ENCODE measurements at places on chromosomes 16 and 17.

DNA sequence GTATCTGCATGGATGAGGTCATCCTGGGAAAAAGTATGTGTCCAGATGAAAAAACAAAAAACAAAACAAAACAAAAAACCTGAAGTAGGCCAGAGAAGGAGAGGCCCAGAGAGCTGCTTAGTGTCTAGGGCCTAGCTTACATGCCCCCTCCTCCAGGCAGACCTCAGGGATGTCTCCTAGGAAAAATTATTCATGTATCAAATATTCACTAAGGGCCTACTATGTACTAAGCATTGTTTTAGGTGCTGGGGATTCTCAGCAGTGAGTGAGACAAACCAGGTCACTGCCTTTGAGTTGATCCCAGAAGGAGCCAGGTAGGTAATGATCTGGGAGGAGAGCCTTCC is 49.5 kb downstream of the IRX6 start:
- no peak for DNase-seq

DNA sequence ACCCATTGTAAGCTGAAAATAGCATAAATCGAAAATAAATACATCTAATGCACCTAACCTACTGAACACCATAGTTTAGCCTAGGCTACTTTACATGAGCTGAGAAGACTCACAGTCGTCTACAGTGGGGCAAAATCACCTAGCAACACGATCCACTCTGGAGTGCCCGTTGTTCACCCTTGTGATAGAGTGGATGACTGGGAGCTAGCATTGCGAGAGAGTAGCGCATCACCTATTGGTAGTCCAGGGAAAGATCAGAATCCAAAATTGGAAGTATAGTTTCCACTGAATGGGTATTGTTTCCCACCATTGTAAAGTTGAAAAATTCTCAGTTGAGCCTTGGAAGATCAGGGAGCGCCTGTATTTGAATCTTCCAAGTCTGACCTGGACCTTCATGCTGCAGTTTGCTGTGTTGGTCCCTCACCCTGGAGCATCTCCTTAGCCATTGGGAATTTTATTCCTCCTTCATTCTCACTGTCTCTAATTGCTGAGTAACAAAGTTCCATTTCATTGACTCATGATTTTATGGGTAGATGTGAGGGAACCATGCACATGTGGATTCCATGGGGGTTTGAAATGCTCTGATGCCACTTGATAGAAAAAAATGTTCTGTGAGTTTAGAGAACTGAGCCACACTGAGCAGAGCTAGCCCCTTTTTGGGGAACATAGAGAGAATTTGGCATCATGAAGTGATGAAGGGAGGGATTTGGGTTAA is 19.6 kb downstream of the AKAP1 start:
- peak; percentile 39 for DNase-seq

DNA sequence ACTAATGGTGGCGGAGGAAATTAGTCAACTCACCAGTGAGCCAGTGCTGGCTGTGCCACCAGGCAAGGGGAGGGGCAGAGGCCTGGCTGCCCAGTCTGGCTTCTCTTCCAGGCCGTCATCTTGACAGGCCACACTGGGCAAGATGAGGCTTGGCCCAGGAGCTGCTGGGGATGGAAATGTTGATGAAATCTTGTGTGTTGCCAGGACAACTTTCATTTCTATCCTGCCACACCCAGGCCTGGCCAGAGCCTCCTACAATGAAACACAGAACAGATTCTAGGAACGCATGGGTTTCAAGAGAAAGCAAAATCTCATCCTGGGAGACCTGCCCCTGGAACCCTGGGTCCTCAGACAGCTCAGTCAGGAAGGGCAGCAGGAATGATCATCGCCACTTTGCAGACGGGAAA is 9.3 kb downstream of the HEXIM2 start:
- peak; percentile 88 for DNase-seq

DNA sequence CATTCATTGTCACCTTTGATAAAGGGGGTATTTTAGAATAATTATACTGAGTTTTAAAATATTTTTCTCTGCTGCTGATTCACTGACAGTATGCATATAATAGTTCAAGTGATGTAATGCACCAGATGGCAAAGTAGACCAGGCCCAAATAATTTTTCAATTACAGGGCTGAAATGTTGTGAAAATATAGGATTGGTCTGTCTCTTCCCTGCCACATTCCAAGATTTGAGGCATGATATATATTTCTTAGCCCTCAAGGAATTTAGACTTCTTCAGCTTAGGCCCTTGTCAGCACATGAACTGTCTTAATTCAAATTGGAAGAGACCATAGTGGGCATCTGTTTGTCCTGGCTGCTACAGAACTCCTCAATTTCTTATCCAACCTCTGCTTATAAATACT is 39.2 kb upstream of the SLC12A3 start:
- DNase-seq: no peak

DNA sequence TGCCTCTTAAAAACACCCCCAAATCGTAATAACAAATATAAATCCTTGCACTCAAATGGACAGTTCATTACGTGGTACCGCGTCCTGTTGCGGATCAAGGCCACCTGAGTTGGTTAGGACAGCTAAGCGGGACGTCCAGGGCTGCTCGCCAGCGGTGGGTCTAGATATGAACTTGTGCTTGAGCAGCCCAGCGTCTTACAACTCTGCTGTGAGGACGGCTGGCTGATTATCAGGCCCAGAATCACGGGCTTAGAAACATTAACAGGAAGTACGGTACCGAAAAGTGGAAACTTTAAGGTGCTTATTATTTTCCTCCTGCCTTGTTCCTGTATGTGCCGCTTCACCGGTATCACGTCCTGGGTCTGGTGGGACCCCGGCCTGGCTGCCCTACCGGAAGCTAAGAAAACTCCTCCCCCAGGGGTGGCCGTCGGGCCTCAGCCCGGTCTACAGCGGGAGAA is 832 bp upstream of the SRRM2 start:
- peak; percentile 78 for DNase-seq

- no peak for DNase-seq
Measured at GRCh38 chr17:71392715-71393567, 727.9 kb upstream of the SOX9 start.

DNA sequence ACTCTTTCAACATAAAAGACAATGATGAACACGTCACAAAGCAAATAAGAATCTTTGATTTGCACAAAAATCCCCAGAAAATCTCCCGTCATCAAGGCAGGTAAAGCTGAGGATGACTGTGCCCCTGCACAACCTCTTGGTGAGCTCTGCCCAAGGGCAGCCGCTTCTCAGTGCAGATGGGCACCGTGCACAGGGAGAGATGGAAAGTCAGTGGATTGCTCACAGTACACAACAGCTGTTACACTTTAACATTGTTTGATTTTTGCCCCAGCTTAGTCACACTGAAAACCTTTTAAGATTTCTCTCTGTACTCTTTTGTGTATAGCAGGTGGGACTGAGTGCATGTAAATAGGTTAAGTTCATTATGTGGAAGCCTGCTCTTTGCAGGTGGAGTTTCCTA is 104.2 kb downstream of the CDK5R1 start:
- DNase-seq: no peak

GRCh38 chr17:35752945-35753764 is at the start of gene GAS2L2:
TSS of gene GAS2L2 (minus strand) at chr17:35753239. CDS start at chr17:35752850, 389 bp downstream.
- no peak for DNase-seq

GRCh38 chr16:49468611-49469310 is 95.2 kb downstream of the C16orf78 start:
- no peak for DNase-seq

GRCh38 chr16:85103114-85104079 is 8.9 kb downstream of the CIBAR2 start:
- DNase-seq: no peak

DNA sequence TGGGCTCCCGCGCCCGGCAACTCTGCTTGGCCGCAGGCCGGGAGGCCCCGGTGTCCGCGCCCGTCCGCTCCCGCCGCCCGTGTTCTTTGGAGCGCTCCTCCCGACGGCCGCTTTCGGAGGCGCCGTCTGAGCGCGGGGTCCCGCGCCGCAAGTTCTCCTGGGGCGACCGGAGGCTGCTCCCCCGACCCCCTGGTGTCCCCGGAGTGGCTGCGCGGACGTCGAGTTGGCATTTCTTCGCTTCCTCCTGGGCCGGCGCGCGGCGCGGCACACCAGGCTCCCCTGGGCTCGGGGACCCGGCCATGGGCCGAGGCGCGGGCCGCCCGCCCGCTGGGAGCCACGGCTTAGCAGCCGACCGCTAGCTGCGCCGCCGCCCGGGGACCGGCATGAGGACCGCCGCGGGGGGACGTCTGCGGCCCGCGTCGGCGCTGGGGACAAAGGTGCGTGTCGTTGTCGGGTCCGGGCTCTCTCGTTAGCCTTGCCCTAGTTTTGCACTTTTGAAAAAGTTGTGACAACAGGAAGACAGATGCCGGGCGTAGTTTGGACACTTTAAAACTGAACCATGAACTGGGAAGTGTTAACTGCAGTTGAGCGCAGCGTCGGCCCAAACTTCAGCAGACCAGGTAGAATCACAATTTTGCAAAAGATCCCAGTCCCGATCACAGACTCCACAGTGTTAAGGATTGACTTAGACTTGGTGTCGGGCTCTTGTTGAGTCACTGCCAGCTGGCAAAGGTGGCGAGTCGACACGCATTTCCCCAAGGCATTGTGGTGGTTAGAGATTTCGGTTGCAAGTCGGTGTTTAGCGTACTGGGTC is 700 bp downstream of the UBN1 start:
- peak; percentile 32 for DNase-seq

DNA sequence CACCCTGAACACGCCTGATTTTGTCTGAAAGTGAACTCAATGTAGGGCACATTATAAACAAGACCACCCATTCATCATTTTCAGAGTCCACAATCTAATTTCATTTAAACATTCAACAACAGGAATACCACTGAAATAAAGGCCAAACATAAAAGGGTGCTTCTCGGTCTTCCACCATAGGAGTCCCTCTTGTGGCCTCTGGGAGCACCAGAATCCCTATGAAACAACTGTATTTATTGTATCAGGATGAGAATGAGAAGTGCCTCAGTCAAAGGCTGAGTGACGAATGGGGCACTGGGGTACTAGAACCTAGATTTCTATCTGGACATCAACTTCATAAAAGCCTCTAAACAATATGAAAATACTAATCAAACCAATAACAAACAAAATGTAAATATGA is 40.4 kb downstream of the NXPH3 start:
- no peak for DNase-seq

GRCh38 chr16:4733747-4734062 is 366 bp downstream of the ANKS3 start:
- DNase-seq: peak; percentile 22

GRCh38 chr16:87369796-87370719 is 13.5 kb downstream of the FBXO31 start:
- DNase-seq: no peak

GRCh38 chr16:2438121-2438520 is 8.9 kb downstream of the CCNF start:
- DNase-seq: no peak

Measured in HTR-8/SVneo (cell line).